Activated CD4-positive, alpha-beta memory T cell treated with anti-CD3 and anti-CD28 coated beads for 36 hours (primary cell): ENCODE measurements at places on chromosomes 12 and 14.
A peak's percentile ranks its signal among the peaks of the same experiment; 100 is the strongest.

GRCh38 chr14:21498540-21499526 is 12.3 kb downstream of the METTL3 start:
- H3K36me3 ChIP-seq: peaks cover 52% of the 10 kb centered on the region
- H3K27ac ChIP-seq: peak overlapping the region; percentile 59

DNA sequence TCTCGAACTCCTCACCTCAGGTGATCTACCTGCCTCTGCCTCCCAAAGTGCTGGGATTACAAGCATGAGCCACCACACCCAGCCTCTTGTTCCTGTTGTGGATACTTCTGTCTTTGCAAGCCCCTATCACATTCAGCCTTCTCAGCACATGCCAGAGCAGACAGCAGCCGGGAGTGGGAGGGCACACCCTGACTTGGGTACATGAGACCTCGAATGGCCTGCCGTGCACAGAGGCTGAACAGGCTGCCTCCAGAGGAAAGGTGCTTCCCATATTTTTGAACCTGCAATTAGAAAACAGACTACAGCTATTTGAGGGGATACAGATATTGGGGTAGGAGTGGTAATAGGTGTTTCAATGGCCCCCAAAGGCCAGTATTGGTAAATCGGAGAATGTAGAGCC is 307.3 kb upstream of the DIO3 start:
- no peaks in the 10 kb centered on the region for H3K36me3 ChIP-seq
- H3K4me3 ChIP-seq: no peak overlapping the region
- H3K4me1 ChIP-seq: peaks cover 7% of the 10 kb centered on the region
- DNase-seq: no peak
- no peak overlapping the region for H3K27ac ChIP-seq
- peaks cover 17% of the 10 kb centered on the region for H3K27me3 ChIP-seq

GRCh38 chr14:104116288-104116755 is 22.1 kb upstream of the KIF26A start:
- no peaks in the 10 kb centered on the region for H3K4me1 ChIP-seq
- peaks cover 23% of the 10 kb centered on the region for H3K27me3 ChIP-seq
- DNase-seq: no peak
- H3K27ac ChIP-seq: no peak overlapping the region
- no peak overlapping the region for H3K4me3 ChIP-seq
- no peaks in the 10 kb centered on the region for H3K36me3 ChIP-seq

DNA sequence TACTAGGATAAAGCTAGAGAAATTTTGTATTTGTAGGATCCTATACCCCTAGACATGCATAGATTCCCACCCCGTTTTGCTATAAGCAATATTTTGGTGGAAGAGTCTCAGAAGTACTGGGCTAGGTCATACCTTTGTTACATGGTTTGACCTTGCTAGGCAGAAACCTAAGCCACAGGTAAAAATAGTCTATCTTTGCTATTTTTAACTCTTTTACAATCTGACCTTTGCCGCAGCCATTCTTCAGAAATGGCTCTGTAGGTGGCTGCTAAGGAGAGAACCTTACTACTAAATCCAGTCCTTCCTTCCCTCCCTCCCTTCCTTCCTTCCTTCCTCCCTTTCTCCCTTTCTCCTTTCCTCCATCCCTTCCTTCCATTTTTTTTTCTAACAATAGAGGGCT is 242.9 kb upstream of the SEL1L start:
- H3K4me1 ChIP-seq: no peaks in the 10 kb centered on the region
- no peak overlapping the region for H3K4me3 ChIP-seq
- DNase-seq: no peak

- H3K4me1 ChIP-seq: peaks cover 18% of the 10 kb centered on the region
- peak overlapping the region; percentile 70 for H3K4me3 ChIP-seq
- H3K36me3 ChIP-seq: no peaks in the 10 kb centered on the region
- peak overlapping the region; percentile 80 for H3K27ac ChIP-seq
- DNase-seq: no peak
These were observed 28.2 kb downstream of the RPGRIP1 start for GRCh38 chr14:21308132-21308478.
